ENCODE measurements at places on chromosomes 2 and 18.

GRCh38 chr18:74196220-74197119 lies 48.1 kb downstream of the TIMM21 start:
- peak; percentile 65 for DNase-seq

- no peak for DNase-seq
Measured at GRCh38 chr18:24918257-24918656, 433.7 kb downstream of the ZNF521 start.

- DNase-seq: no peak
Measured at GRCh38 chr2:217150236-217150635, 290.4 kb upstream of the TNP1 start.

DNA sequence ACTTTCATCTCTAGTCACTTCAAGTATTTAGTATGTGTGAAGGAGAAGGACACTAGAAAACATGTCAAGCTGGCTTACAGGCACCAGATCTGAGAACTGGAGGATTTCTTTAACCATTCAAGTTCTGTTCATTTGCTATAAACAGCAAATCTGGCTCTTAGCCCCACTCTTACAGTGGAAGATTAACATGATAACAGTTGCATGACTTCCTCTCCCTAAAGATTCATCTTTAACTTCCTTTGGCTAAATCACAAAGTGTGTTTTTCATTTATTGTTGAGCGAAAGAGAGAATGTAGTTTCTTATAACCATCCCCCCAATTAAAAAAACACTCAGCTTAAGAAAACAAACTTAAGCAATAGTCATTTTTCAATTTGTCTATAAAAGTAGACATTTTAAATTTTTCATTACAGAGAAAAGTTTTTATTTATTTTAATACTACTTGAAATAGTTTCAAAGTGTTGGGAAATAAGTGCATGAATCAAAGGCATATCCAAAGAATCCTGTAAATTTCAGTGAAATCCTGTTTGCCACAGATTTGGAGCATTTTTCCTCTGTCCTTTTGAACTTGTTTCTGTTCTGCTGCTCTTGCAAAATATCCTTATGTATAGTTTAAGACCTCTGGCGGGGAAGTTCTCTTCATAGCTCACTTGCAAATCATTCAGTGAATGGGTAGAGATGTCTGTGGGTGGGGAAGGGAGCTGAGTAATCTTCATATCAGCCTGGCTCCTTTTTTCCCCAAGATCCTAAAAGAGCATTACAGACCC lies 241.0 kb upstream of the RBBP8 start:
- DNase-seq: no peak

- DNase-seq: no peak
Measured at GRCh38 chr18:35775887-35776286, 194.3 kb downstream of the GALNT1 start.

DNA sequence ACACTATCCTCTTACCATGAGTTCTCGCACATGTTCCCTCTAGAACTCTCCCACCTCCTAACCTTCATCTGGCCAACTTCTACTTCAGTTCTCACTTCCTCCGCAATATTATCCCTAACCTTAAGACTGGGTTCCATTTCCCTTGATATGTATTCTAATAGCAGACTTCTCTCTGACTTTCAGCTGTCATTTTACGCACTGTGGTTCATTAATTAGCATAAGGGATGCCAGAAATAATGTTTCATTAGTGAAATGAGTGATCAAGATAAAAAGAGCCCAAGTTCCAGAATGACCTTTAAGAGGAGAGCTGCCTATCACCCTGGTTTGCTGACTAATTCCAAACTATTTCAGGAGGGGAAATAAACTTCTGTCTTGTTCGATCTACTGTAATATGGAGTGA lies 108.6 kb upstream of the CCDC150 start:
- DNase-seq: no peak

DNA sequence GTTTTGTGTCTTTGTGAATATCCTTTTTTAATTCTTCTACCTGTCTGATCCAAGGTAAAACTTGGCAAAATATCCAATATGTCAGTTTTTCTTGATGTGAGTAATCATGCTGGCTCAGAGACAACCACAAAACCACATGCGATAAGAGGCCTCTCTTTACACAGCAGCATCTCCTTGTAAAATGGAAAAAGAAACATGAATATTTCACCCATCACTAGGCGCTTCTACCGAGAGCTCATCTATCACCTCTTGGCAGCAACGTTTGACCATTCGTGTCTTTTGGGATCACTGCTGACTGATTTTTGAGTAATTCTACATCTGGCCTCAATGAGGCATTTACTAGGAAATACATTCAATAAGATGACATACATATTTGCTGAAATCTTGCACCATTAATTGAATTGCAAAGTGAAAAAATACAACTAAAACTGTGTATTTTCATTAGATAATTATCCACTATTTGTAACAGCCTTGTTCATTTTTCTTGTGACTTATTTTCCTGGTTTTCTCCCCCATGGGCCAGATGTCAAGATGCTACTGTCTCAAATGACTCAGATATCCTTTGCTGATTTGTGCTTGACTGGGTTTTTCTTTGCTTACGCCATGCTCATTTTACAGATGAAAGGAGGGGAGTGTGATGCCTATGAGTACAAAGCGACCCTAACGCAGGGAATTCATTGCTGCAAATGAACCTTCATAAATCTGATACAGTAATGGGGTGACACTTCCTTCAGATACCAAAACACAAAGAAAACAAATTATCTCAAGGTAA lies 467.5 kb downstream of the FBXO15 start:
- DNase-seq: no peak
